Bronchus fibroblast of lung (primary cell): ENCODE measurements at places on chromosomes 13 and 19. TPM values are rescaled to one million over a fixed set of nuclear protein-coding genes. Genes with fewer than 3 reads are reported as not detected.

ZNF439 gene
- total RNA-seq: 3.0 and 3.1 TPM in 2 replicates

SPIB gene
- not detected in 2 replicates for total RNA-seq

OR4F17 gene
- not detected in 2 replicates for total RNA-seq

TPM4 gene
- total RNA-seq: 972 and 1,151 TPM in 2 replicates

FCAR gene
- total RNA-seq: not detected in 2 replicates

ZNF491 gene
- 0.74 and 1.0 TPM in 2 replicates for total RNA-seq

KCNC3 gene
- total RNA-seq: not detected in 2 replicates

GPC6 gene
- 11.1 and 15.8 TPM in 2 replicates for total RNA-seq

ZNF90 gene
- 1.6 and 2.2 TPM in 2 replicates for total RNA-seq

HIPK4 gene
- total RNA-seq: under 0.01 and 0.15 TPM in 2 replicates

IGFL1 gene
- total RNA-seq: not detected in 2 replicates

SIGLEC12 gene
- total RNA-seq: not detected in 2 replicates

HPN gene
- total RNA-seq: not detected in 2 replicates

ZNF546 gene
- 2.2 and 2.9 TPM in 2 replicates for total RNA-seq

FFAR1 gene
- total RNA-seq: not detected in 2 replicates

C19orf85 gene
- total RNA-seq: not detected in 2 replicates

C1QTNF9B gene
- 0.74 TPM in 1 of 2 replicates, not detected in the other for total RNA-seq

PLPP2 gene
- 14.6 and 18.6 TPM in 2 replicates for total RNA-seq

STOML3 gene
- total RNA-seq: not detected in 2 replicates

TNNI3 gene
- total RNA-seq: not detected in 2 replicates

FPR1 gene
- not detected in 2 replicates for total RNA-seq

MISP gene
- under 0.01 TPM in 1 of 2 replicates, not detected in the other for total RNA-seq

LYPD3 gene
- total RNA-seq: 0.50 and 0.59 TPM in 2 replicates

TTC9B gene
- not detected in 2 replicates for total RNA-seq

LRRC4B gene
- total RNA-seq: under 0.01 TPM in 1 of 2 replicates, not detected in the other

ARHGAP33 gene
- total RNA-seq: 6.5 and 14.1 TPM in 2 replicates

S1PR5 gene
- not detected in 2 replicates for total RNA-seq

SMAD9 gene
- 2.1 and 2.7 TPM in 2 replicates for total RNA-seq

SLC6A16 gene
- total RNA-seq: 0.59 TPM in 1 of 2 replicates, not detected in the other

CLDN10 gene
- not detected in 2 replicates for total RNA-seq

GRIN2D gene
- total RNA-seq: 0.15 and 0.34 TPM in 2 replicates

STAP2 gene
- 5.4 and 6.4 TPM in 2 replicates for total RNA-seq

AMH gene
- total RNA-seq: 0.67 TPM in 1 of 2 replicates, not detected in the other

PTGER1 gene
- 1.0 and 2.5 TPM in 2 replicates for total RNA-seq

KLK12 gene
- not detected in 2 replicates for total RNA-seq
